ENCODE measurements at places on chromosomes 5 and 9. TPM values are rescaled to one million over a fixed set of nuclear protein-coding genes. Genes with fewer than 3 reads are reported as not detected.

ELOVL7 gene
- total RNA-seq: 2.5 TPM

FOXD4L3 gene
- not detected for total RNA-seq

ADGRD2 gene
- 1.2 TPM for total RNA-seq

- H3K27ac ChIP-seq: no peak overlapping the region
- H3K4me1 ChIP-seq: no peaks in the 10 kb centered on the region
- H3K27me3 ChIP-seq: no peaks in the 10 kb centered on the region
- H3K36me3 ChIP-seq: no peaks in the 10 kb centered on the region
- H3K4me3 ChIP-seq: no peak overlapping the region
- no peak for DNase-seq
Observed at GRCh38 chr5:79736528-79737514, 47.2 kb downstream of the CMYA5 start.

DNA sequence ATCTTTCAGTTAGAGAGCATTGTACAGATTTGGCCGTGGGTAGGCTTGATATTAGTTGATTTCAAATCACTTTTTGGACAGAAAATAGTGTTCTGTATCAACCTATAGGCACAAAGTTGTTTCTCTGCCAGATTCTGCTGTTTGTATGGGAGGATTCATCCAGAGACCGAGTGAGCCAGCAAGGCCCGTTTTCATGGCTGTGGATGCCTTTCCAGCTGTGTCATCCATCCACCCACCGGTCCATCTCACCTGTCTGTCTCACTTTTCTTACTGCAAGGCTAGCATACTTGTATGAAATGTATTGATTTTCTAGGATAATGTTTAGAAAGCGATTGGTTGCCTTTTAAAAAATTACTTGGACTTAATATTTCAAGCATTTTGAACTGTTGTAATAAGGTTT lies 34.4 kb downstream of the ICE1 start:
- H3K4me1 ChIP-seq: no peaks in the 10 kb centered on the region
- peaks cover 71% of the 10 kb centered on the region for H3K36me3 ChIP-seq

DNA sequence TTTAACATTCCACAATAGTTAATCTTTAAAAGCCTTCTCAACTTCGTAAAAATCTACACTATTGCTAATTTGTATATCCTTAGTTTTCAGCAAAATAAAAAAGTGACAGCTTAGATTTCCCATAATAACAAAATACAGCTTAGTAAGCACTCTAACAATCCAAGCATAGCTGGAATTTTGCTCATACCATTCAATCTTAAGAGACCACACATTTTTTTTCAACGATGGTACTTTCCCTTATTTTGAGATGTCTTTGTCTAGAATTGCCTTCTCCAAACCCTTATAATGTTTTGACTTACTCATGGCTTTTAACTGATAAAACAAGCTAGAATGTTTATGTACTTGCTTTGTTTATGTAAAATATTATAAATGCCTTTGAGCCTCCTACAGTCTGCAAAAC lies 65.6 kb downstream of the HOMER1 start:
- no peak for DNase-seq
- H3K27me3 ChIP-seq: no peaks in the 10 kb centered on the region
- peaks cover 13% of the 10 kb centered on the region for H3K36me3 ChIP-seq
- H3K4me1 ChIP-seq: no peaks in the 10 kb centered on the region
- no peak overlapping the region for H3K4me3 ChIP-seq

GRCh38 chr9:109793921-109794320 lies 13.9 kb downstream of the PALM2AKAP2 start:
- no peak for DNase-seq
- no peak overlapping the region for H3K4me3 ChIP-seq
- H3K27ac ChIP-seq: no peak overlapping the region

DNA sequence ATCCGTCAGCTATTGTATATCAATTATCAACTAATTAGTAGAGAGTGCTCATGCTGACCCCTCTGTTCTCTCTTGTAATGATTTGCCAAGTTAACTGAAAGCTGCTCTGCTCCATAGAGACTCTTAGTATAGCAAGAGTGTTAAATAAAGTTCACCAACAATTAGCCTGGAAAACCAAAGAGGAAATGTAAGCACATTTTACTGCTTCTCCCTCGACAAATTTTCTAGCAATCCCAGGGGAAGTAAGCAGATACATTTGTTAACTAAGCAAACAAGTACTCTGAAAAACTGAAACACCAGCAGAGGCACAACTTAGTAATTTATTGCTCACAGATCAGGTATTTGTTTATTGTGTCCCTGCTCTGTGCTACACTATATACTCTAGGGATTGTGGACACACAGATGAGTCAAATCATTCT lies 162.2 kb downstream of the GLIS3 start:
- no peaks in the 10 kb centered on the region for H3K27me3 ChIP-seq
- H3K36me3 ChIP-seq: no peaks in the 10 kb centered on the region
- no peak overlapping the region for H3K27ac ChIP-seq

Measured in H9 (cell line).